ENCODE measurements at places on chromosomes 5 and 9. TPM values are rescaled to one million over a fixed set of nuclear protein-coding genes. Genes with fewer than 3 reads are reported as not detected.

The CDH9 gene
- total RNA-seq: 31.4 TPM

The SUSD1 gene
- total RNA-seq: 63.6 TPM

The GNAQ gene
- 172 TPM for total RNA-seq

- DNase-seq: peak; percentile 22
These were observed 813 bp downstream of the ERMP1 start for GRCh38 chr9:5832071-5832537.

DNA sequence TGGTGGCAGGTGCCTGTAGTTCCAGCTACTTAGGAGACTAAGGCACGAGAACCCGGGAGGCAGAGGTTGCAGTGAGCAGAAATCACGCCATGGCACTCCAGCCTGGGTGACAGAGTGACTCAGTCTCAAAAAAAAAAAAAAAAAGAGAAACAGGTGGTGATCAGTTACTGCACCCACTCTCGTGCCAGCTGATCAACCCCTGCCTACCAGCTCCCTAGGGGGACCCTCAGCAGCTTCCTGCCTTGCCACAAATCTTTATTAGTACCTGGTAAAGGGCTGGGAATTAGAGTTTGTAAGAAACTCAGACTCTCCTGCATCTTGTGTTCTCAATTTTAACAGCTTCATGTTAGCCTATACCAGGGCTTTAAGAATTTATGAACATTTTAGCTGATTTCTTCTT is 914.9 kb downstream of the EFNA5 start:
- no peak for DNase-seq

DNA sequence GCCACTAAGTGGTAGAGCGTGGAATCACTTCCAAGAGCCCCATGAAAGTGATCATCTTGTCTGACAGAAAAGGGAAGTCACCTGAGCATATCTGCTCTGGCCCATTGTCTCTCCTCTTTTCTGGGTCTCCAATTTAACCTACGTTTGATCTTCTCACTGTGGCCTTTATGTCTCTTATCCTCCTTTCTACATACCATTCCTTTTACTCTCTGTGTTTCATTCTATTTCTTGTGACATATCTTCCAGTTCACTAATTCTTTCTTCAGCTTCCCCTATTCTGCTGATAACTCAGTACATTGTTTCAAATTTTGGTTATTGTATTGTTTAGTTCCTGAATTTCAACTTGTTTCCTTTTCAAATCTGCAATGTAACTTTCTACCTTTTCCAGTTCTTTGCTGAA is 132.5 kb downstream of the GPBP1 start:
- DNase-seq: no peak

DNA sequence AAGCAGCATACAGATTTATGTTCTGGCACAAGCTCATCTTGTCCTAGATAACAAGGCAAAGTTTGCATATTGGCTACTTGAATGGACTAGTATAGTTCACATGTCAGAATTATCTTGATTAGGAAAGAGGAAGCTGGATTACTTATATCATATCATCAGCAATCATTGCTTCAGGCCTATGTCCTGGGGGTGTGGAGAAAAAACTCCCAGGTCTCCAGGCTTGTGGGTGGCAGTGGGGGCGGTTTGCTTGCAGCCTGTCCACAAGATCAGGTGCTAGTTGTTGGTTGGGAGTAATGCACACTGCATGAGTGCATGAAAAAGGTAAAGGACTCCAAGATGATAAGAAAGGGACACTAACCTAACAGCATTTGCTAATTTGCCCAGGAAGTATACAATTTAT is 326.4 kb upstream of the PDE4D start:
- DNase-seq: no peak

All from frontal cortex (tissue), 4 donors.